ENCODE measurements at places on chromosomes 13 and 19.
A peak's percentile ranks its signal among the peaks of the same experiment; 100 is the strongest.

DNA sequence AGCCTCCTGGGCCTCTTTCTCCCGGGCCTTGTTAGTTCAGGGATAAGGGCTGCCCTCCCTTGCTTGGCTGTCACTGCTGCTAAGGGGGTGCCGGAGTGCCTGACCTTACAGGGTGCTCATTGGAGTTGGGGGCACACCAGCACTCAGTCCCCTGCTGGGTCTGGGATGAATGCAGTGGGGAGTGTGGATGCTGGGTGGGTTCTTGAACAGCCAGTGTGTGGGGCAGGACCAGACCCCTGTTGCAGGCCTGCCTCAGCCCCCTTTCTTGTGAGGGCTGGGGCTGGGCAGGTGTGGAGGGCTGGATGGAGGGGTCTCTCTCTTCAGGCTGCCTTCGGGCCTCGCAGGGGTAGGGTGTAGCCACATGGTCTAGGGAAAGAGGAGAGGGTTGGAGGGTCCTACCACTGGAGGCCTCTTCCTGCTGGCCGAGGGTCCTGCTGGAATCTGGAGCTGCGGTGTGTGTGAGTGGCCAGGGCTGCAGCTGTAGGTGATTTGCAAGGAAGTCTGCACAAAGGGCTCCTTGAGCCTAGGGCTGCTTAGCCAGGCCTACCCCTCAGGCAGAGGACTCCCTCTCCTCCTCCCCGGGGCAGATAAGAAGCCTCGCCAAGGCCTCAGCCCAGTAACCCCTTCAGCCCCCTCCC lies 3.2 kb downstream of the CEBPA start:
- H3K27me3 ChIP-seq: no peaks in the 10 kb centered on the region
- H3K36me3 ChIP-seq: no peaks in the 10 kb centered on the region
- no peak overlapping the region for H3K27ac ChIP-seq
- no peak overlapping the region for H3K4me3 ChIP-seq

- no peak for DNase-seq
- H3K27ac ChIP-seq: no peak overlapping the region
- no peaks in the 10 kb centered on the region for H3K36me3 ChIP-seq
- H3K27me3 ChIP-seq: no peaks in the 10 kb centered on the region
- no peak overlapping the region for H3K4me3 ChIP-seq
Measured at GRCh38 chr13:107907065-107907805, 308.1 kb downstream of the LIG4 start.

- H3K27ac ChIP-seq: no peak overlapping the region
- H3K4me3 ChIP-seq: no peak overlapping the region
- H3K36me3 ChIP-seq: no peaks in the 10 kb centered on the region
- peaks cover 9% of the 10 kb centered on the region for H3K4me1 ChIP-seq
- DNase-seq: peak; percentile 49
Measured at GRCh38 chr19:18393836-18394235, 3.6 kb downstream of the LRRC25 start.

GRCh38 chr13:21326155-21327031 lies 132.7 kb downstream of the ZDHHC20 start:
- peak overlapping the region; percentile 26 for H3K4me3 ChIP-seq
- no peaks in the 10 kb centered on the region for H3K27me3 ChIP-seq

GRCh38 chr13:46647512-46648065 lies 94.6 kb downstream of the LRCH1 start:
- H3K27me3 ChIP-seq: no peaks in the 10 kb centered on the region
- no peaks in the 10 kb centered on the region for H3K36me3 ChIP-seq
- H3K27ac ChIP-seq: no peak overlapping the region
- H3K4me3 ChIP-seq: no peak overlapping the region
- H3K4me1 ChIP-seq: peaks cover 10% of the 10 kb centered on the region

- H3K27me3 ChIP-seq: no peaks in the 10 kb centered on the region
- DNase-seq: no peak
- no peak overlapping the region for H3K4me3 ChIP-seq
- H3K36me3 ChIP-seq: no peaks in the 10 kb centered on the region
- peaks cover 7% of the 10 kb centered on the region for H3K4me1 ChIP-seq
Measured at GRCh38 chr19:42531313-42531712, 3.0 kb upstream of the CEACAM1 start.

- H3K27ac ChIP-seq: no peak overlapping the region
- H3K27me3 ChIP-seq: no peaks in the 10 kb centered on the region
- peaks cover 13% of the 10 kb centered on the region for H3K4me1 ChIP-seq
- H3K4me3 ChIP-seq: no peak overlapping the region
- no peak for DNase-seq
Measured at GRCh38 chr19:2464389-2464788, 7.6 kb upstream of the LMNB2 start.

DNA sequence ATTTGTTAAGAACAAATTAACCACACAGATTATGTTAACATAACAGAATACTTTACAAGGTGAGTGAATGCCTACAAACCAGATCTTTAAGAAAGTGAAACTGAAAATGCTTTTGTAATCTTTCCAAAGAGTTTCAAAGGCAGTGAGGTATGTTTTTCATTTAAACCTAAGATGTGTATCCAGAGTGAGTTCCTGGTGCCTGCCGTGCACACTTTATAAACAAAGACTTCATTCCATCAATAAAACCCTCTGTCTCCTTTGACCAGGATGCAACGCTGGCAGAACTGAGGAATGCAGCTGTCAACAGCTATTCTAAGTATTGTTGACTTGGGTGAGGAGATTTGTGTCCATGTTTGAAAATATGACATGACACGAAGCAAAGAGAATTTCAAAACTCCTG lies 344.6 kb downstream of the DNAJC15 start:
- no peak overlapping the region for H3K27ac ChIP-seq
- no peaks in the 10 kb centered on the region for H3K36me3 ChIP-seq
- H3K4me3 ChIP-seq: peak overlapping the region; percentile 32
- no peaks in the 10 kb centered on the region for H3K27me3 ChIP-seq
- H3K4me1 ChIP-seq: peaks cover 12% of the 10 kb centered on the region
- DNase-seq: no peak

DNA sequence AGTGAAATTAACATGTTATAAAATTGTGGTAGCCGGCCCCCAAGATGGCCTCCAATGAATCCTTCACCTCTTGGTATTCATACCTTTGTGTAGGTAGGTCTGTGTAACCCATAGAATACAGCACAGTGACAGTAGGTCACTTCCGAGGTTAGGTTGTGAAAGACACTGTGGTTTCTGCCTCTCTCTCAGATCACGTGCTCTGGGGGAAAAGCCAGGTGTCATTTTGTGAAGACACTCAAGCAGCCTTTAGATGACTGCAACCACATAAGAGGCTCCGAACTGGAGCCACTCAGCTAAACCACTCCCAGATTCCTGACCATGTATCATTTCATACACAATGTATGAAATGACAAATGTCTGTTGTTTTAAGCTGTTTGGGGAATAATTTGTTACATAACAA lies 9.8 kb upstream of the USPL1 start:
- no peak overlapping the region for H3K4me3 ChIP-seq
- no peaks in the 10 kb centered on the region for H3K27me3 ChIP-seq
- no peak overlapping the region for H3K27ac ChIP-seq
- DNase-seq: no peak
- H3K4me1 ChIP-seq: no peaks in the 10 kb centered on the region

DNA sequence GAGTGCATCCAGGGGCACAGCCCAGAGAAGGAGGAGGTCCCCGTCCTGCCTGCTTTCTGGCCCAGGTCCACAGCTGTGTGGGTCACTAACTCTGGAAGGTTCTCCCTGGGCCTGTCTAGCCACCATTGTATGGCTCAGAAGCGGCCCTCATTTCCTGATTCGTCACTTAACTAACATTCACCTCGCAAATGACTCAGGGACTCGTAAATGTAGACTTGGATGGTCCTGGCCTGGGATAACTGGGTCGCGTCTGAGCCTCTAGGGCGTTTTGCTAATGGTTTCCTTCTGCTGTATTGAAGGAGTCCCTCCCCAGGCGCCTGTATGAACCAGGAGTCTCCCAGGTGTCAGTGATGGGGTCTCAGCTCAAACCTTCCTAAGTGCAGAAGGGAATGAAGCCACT lies 162.8 kb downstream of the ZNF536 start:
- no peaks in the 10 kb centered on the region for H3K4me1 ChIP-seq
- no peak for DNase-seq
- H3K36me3 ChIP-seq: no peaks in the 10 kb centered on the region
- no peak overlapping the region for H3K4me3 ChIP-seq
- no peak overlapping the region for H3K27ac ChIP-seq

DNA sequence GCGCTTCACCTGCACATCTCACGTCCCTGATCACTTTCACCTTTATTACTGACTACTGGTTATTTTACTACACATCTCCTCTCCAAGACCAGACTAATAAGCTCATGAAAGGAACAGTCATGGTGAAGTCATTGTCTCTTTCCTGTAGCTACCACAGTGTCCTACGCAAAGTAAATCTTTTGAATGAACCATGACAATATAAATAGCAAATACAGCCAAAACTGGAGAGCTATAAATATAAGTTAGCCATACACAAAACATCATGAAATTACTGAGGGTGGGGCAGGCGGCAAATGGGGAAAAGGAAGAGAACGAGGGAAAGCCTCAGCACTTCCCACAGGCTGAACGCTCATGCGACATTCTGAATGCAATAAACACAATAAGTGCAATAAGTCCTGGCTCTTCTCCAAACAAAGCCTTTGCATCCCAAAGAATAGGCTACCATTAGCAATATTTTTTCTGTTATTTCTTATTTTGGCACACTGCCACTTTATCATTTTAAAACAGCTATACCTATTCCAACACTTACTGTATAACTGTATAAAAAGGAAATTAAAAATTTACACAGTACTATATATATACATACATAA lies 62.5 kb downstream of the TUBGCP3 start:
- no peaks in the 10 kb centered on the region for H3K27me3 ChIP-seq
- H3K4me1 ChIP-seq: no peaks in the 10 kb centered on the region
- no peak for DNase-seq
- H3K4me3 ChIP-seq: no peak overlapping the region

- H3K27ac ChIP-seq: no peak overlapping the region
- H3K27me3 ChIP-seq: no peaks in the 10 kb centered on the region
- H3K4me1 ChIP-seq: no peaks in the 10 kb centered on the region
- no peaks in the 10 kb centered on the region for H3K36me3 ChIP-seq
- DNase-seq: no peak
Measured at GRCh38 chr19:30161770-30162169, 210.4 kb upstream of the ZNF536 start.

DNA sequence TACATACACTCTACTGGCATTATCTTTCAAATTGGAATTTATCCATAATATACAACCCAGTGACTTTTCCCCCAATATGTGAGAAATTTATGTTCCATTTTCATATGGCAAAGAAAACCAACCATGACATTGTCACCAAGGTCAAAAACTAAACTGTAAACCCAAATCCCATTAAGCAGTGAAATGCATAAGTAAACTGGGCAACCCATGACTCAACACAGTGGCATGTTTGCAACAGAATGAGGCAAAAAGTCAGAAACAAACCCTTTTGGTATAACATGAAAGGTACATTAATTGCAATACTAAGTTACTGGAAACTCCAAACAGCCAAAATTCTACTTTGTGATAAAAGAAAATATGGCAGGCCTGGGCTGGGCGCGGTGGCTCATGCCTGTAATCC lies 4.9 kb downstream of the ZNF878 start:
- no peak overlapping the region for H3K27ac ChIP-seq
- no peak for DNase-seq
- no peaks in the 10 kb centered on the region for H3K36me3 ChIP-seq
- H3K27me3 ChIP-seq: no peaks in the 10 kb centered on the region
- H3K4me3 ChIP-seq: no peak overlapping the region

- no peak overlapping the region for H3K27ac ChIP-seq
- DNase-seq: no peak
- no peaks in the 10 kb centered on the region for H3K4me1 ChIP-seq
- H3K4me3 ChIP-seq: no peak overlapping the region
- H3K27me3 ChIP-seq: no peaks in the 10 kb centered on the region
Measured at GRCh38 chr19:30049226-30049625, 107.2 kb downstream of the URI1 start.

DNA sequence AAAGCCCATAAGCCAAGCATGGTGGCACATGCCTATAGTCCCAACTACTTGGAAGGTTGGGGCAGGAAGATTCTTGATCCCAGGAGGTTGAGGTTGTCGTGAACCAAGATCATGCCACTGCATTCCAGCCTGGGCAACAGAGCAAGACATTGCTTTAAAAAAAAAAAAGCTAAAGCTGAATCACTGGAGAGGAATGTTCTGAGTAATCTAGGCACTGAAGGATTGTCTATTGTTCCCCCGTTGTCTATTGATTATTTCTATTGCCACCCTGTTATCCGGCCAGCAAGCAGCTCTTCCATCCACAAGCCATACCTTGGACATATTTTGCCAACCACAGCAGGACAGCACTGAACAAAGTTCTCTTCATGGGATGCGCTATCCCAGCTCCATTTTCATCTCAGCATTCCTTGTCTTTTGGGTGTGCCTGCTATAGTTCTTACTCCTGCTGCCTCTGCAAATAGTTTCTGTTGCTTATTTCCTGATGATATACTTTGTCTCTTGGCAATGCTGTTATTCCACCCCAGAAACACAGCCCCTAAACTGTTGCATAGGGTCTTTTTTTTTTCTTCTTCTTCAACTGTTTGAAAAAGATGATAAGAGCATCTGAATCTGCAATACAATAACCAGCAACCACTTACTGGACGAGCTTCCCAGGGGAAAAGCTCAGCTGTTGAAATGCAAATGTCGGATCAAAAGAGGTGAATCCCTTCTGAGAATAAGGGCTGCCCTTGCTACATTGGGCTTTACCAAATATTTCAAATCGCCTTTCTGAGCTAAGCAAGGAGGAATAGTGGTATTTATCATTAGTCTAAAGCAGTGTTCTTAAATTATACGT lies 22.2 kb upstream of the SIAH3 start:
- no peak overlapping the region for H3K27ac ChIP-seq
- no peak overlapping the region for H3K4me3 ChIP-seq
- no peak for DNase-seq
- no peaks in the 10 kb centered on the region for H3K27me3 ChIP-seq
- no peaks in the 10 kb centered on the region for H3K36me3 ChIP-seq

GRCh38 chr19:18649371-18650020 lies 12.7 kb downstream of the KLHL26 start:
- no peaks in the 10 kb centered on the region for H3K27me3 ChIP-seq
- H3K4me1 ChIP-seq: peaks cover 30% of the 10 kb centered on the region
- no peak for DNase-seq
- H3K36me3 ChIP-seq: no peaks in the 10 kb centered on the region
- peak overlapping the region; percentile 78 for H3K27ac ChIP-seq
- no peak overlapping the region for H3K4me3 ChIP-seq

- H3K27me3 ChIP-seq: no peaks in the 10 kb centered on the region
- DNase-seq: no peak
- H3K27ac ChIP-seq: no peak overlapping the region
Measured at GRCh38 chr13:45828256-45828968, 23.1 kb downstream of the SIAH3 start.

GRCh38 chr13:77874406-77874805 lies 44.2 kb downstream of the EDNRB start:
- no peaks in the 10 kb centered on the region for H3K27me3 ChIP-seq
- DNase-seq: no peak
- H3K4me1 ChIP-seq: peaks cover 4% of the 10 kb centered on the region
- no peak overlapping the region for H3K4me3 ChIP-seq
- H3K27ac ChIP-seq: no peak overlapping the region

GRCh38 chr13:74839656-74840055 lies 642.3 kb downstream of the TBC1D4 start:
- H3K4me1 ChIP-seq: no peaks in the 10 kb centered on the region
- no peak overlapping the region for H3K4me3 ChIP-seq
- no peaks in the 10 kb centered on the region for H3K27me3 ChIP-seq
- DNase-seq: no peak
- no peak overlapping the region for H3K27ac ChIP-seq
- no peaks in the 10 kb centered on the region for H3K36me3 ChIP-seq

All from adrenal gland (tissue), 19 donors.